ENCODE measurements at places on chromosomes 12 and 14.

- no peak for DNase-seq
These were observed 22.1 kb downstream of the ZFP36L1 start for GRCh38 chr14:68770553-68771286.

DNA sequence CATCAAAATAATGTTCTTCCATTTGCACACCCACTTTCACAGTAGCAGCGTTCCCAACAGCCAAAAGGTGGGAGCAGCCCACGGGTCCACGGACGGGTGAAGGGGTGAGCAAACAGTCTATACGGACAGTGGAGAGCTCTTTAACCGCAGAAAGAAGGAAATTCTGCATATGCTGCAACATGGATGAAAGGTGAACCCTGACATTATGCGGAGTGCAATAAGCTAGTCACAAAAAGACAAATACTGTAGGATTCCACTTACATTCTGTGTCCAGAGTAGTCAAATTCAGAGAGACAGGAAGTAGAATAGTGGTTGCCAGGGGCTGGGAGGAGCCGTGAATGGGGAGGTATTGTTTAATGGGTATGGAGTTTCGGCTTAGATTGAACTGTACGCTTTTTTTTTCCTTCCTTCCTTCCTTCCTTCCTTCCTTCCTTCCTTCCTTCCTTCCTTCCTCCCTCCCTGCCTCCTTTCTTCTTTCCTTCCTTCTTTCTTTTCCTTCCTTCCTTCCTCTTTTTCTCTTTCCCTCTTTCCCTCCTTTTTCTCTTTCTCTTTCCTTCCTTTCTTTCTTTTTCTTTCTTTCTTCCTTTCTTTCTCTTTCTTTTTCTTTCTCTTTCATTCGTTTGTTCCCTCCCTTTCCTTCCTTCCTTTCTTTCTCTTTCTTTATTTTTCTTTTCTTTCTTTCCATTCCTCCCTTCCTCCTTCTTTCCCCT, 15.8 kb upstream of the ANKRD9 start:
- no peak for DNase-seq

DNA sequence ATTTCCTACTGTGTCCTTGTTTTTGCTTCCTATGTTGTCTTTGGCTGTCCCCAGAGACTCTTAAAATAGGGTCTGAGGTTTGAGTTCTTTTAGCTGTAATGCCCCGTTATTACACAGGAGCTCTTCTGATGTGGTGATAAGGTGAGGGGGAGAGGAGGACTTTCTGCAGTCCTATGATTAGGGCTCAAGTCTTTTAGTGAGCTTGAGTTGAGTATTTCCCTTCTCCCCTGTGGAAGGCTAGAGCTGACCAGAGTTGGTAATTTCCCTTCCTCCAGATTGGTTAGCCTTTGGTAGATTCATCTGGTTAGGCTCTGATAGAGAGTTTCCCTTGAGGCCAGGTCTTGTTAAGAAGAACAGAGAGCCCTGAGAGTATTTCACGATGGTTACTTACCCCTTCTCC, 4.3 kb upstream of the HIF1A start:
- no peak for DNase-seq

GRCh38 chr14:95486875-95487668, 29.4 kb downstream of the SYNE3 start:
- DNase-seq, result no peak
